CD4-positive, alpha-beta T cell treated with Interleukin-6 for 4 hours (primary cell): ENCODE measurements at places on chromosomes 5 and 9.

DNA sequence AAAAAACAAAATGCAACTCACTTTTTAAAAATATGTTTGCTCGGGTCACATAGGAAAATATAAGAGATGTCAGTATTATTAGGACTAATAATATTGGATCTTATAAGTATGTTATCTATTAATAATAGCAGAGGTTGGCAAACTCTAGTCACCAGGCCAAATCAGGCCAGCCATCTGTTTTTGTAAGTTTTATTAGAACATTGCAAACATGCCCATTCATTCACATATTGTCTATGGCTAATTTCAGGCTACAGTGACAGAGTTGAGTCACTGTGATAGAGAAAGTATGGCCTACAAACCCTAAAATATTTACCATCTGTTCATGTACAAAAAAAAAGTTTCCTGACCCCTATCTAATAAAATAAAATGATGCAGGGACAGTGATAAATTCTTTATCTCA, 97.7 kb upstream of the CDH6 start:
- no peak for DNase-seq

DNA sequence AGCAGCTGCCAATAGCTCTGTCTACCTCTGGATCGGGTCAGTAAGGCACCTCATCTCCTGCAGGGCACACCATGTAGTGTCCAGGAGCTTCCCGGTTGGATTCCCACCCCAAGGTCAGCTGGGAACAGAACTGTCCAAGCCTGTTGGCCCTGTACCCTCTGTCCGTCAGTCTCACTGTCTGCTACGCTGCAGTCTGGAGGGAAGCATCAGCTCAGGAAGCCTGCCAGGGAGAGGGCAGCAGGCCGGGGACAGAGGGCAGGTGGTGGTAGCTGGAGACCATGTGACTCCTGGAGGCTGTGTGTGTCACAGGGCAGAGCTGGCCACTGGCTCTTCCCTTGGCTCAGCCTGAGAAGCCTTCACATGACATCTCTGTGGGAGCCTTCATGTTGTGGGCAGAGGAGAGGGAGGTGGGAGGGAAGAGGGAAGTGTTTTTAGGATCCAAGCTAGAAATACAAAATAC, 134.5 kb downstream of the SEC61B start:
- no peak for DNase-seq

GRCh38 chr9:2253636-2254580, 238.8 kb downstream of the SMARCA2 start:
- no peak for DNase-seq

GRCh38 chr5:9516591-9516990, 29.3 kb downstream of the SEMA5A start:
- no peak for DNase-seq

- DNase-seq, result no peak
Observed at GRCh38 chr9:132984202-132985070, 5.9 kb downstream of the GFI1B start.

GRCh38 chr9:127036437-127036836, 86.0 kb downstream of the ANGPTL2 start:
- DNase-seq, result no peak

DNA sequence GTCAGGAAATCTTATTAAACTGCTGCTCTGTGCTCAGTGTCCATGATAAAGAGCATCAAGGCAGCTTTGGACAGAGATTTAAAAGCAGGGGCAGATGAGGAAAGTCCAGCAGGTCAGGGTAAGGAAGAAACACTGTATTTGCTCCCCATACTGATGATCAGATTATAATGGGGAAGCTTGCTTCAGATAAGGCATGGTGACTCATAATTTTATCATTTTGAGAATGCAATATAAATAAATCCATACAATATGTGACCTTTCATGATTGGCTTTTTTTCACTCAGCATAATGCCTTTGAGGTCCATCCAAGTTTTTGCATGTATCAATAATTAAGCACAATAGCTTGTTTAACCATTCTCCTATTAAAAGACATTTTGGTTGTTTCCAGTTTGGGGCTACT, 48.1 kb upstream of the LHFPL2 start:
- no peak for DNase-seq

DNA sequence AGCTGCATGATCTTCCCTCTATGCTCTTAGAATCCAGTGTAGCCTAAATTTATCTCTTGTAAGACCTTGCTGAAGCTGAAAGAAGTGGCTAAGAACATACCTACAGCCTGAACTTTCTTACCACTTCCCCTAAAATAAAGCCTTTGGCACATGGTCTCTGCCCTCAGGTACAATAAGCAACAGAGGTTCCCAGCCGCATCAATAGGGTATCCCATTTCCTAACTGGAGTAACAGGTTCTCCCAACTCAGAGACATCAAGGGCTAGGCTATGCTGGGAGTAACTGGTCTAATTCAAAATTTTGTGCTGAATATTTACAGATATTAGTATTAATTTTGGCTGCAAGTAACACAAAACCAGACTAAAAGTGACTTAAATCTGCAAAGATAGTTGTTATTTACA, 335.8 kb upstream of the TRPC7 start:
- DNase-seq, result no peak

- DNase-seq, result no peak
Observed at GRCh38 chr5:3116366-3116765, 364.9 kb upstream of the IRX2 start.

GRCh38 chr9:111939322-111939721, 42.7 kb downstream of the UGCG start:
- no peak for DNase-seq

- no peak for DNase-seq
Observed at GRCh38 chr5:16879191-16879590, 56.9 kb downstream of the MYO10 start.

- no peak for DNase-seq
Observed at GRCh38 chr9:9229269-9229668, 1383.5 kb downstream of the PTPRD start.

DNA sequence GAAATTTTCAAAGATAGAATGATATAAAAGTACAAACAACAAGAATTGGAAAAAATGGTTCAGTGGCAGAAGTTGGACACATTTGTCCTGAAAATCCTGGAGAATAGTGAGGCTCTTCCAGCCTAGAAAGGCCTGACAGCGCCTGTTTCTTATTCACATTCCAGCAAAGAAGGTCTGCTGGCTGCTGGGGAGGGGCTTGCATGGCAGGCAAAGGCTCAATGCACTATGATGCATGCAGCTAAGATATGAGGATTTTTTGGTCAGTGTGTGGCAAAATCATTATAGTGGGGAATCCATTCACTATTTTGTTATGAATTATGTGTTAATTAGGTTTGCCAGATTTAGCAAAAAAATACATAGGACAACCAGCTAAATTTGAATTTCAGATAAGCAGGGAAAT, 243.9 kb upstream of the SLC30A5 start:
- DNase-seq, result no peak

- no peak for DNase-seq
Observed at GRCh38 chr5:41519801-41520200, 9.4 kb upstream of the PLCXD3 start.

- DNase-seq, result no peak
Observed at GRCh38 chr9:114250648-114251047, 72.2 kb upstream of the ORM1 start.

- no peak for DNase-seq
Observed at GRCh38 chr9:111810908-111811307, 16.2 kb upstream of the SHOC1 start.

- DNase-seq, result no peak
Observed at GRCh38 chr9:134215699-134216448, 51.5 kb upstream of the RNU6ATAC start.

GRCh38 chr5:76705574-76705973, 10.4 kb upstream of the F2R start:
- no peak for DNase-seq

DNA sequence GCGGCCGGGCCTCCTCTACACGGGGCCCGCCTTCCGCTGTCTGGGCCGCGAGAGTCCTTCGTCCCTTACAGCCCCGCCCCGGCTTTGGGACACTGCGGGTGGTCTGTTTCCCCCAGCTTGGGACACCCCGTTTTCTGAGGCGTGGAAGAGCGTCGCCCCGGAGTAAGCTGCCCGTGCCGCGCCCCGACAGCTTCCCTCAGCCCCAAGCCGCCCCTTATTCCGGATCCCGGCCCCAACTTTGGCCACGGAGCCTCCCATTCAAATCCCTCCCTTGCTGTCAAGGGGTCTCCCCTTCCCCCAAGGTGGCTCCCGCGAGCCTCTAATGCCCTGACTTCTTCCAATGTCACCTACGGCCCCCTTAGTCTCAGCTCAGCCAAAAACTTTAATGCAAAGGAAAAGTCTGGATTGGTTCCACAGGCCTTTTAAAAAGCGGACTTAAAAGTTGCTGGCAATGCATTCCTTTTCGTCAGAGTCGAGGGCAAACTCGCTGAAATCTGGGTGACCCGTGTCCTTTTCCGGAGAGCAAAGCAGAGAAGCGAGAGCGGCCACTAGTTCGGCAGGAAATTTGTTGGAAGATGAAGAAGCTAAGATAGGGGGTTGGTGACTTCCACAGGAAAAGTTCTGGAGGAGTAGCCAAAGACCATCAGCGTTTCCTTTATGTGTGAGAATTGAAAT, 19.8 kb downstream of the EXOSC2 start:
- DNase-seq, result peak; percentile 14

GRCh38 chr9:123472862-123473614, 117.0 kb downstream of the CRB2 start:
- no peak for DNase-seq

- no peak for DNase-seq
Observed at GRCh38 chr9:116355153-116355921, 201.7 kb downstream of the PAPPA start.

GRCh38 chr5:166401391-166401790, 1890.1 kb upstream of the WWC1 start:
- no peak for DNase-seq

DNA sequence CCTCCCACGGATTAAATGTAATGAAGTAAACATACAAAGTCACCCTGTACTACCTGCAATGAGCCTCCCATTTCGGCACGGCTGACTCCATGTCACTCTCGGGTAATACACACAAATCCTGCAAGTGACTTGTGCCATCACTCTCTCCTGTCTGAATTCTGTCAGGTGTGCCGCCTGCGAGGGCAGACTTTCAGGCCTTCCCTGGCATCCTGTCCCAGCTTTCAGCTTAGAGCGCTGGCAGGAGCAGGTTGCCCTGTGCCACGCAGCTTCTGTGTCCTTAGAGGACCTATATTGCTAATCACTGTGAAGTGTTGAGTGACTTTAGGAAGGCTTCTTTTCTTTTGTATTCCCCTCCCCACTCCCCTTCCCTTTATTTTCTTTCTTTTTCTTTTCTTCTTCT, 25.8 kb upstream of the S1PR3 start:
- no peak for DNase-seq

DNA sequence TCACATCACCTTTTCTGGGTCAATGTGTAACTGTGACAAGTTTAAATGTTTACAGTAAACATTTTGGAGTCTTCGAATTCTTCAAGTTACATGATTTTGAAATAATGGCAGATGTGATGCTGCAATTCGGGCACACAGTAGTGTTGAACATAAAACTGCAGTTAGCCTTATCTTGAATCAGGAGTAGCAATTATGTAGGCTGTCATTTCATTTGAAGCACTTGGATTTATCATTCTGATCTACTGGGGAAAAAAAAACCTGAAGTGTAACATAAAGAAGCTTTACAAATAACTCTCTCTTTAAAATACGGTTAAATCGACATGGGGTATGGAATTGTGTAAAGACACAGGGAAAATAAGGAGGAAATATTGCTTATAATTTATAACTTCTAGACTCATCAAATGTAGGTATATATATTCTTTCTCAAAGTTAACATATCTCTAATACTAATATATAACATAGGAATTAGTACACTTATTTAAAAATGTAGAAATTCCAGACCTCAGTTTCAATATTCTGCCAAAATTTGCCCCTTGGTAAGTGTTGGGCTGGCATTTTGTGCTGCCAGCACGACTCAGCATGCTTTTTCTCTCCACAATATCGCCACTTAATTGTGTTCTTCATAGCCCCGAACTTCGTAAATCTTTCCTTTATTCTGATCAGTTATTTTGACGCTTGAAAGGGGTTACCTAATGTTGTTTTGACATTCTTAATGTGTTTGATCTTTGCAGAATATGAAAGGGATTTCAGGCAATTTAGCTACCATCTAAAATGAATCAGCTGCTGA, 226.7 kb downstream of the PRR16 start:
- DNase-seq, result no peak

GRCh38 chr5:153959134-153959957, 79.4 kb downstream of the FAM114A2 start:
- no peak for DNase-seq

DNA sequence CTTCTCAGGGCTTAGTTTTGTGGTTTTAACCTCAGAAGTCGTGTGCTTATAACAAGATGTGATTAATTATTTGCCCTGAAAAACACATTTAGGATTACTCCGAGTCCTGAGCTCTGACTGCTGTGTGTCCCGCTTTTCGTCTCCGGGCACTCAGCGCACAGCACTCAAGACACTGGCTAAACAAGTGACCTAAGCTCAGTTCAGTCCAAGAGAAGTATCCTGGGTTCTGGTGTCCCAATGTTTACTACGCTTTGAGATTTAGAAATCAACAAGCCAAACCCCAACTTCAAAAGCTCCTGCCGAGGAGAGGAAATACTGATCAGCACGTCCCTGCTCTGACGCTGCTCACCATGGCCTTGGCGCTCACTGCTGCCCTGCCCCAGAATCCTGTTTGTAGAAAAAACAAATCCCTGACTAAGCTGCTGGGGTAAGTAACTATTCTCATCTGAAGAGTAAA, 53.2 kb downstream of the IPPK start:
- DNase-seq, result no peak

GRCh38 chr5:141691286-141691866, 9.3 kb upstream of the ARAP3 start:
- no peak for DNase-seq

- DNase-seq, result no peak
Observed at GRCh38 chr9:16482764-16483163, 387.7 kb downstream of the BNC2 start.

- no peak for DNase-seq
Observed at GRCh38 chr9:135374591-135374990, 105.0 kb upstream of the PPP1R26 start.

GRCh38 chr5:95172659-95173058, 112.2 kb downstream of the MCTP1 start:
- DNase-seq, result no peak

GRCh38 chr9:35488021-35488420, 1.9 kb upstream of the RUSC2 start:
- DNase-seq, result no peak

- DNase-seq, result no peak
Observed at GRCh38 chr5:42338136-42338535, 85.1 kb upstream of the GHR start.

DNA sequence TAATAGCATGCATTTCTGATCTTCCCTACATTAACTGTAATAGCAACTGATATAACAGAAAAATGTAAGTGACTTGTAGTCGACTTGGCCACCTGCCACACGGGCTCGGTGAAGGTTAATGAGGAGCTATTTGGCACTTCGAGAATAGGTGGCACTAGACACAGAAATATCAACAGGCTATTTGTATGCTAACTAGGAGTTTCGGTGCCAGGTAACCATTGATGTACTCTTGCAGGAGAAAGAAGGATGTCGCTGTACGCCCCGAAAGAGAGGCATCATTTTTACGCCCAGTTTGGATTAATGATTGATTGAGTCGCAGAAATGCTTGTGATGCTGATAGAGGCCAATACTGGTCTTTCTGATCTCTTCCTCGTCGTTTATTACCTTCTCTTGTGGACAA, 516 bp upstream of the DMRT2 start:
- DNase-seq, result no peak

- DNase-seq, result no peak
Observed at GRCh38 chr5:18761801-18762200, 1127.5 kb downstream of the TAF11L14 start.
